Mesothelial cell of epicardium (in vitro differentiated cells): ENCODE measurements at places on chromosomes 16 and 17.

DNA sequence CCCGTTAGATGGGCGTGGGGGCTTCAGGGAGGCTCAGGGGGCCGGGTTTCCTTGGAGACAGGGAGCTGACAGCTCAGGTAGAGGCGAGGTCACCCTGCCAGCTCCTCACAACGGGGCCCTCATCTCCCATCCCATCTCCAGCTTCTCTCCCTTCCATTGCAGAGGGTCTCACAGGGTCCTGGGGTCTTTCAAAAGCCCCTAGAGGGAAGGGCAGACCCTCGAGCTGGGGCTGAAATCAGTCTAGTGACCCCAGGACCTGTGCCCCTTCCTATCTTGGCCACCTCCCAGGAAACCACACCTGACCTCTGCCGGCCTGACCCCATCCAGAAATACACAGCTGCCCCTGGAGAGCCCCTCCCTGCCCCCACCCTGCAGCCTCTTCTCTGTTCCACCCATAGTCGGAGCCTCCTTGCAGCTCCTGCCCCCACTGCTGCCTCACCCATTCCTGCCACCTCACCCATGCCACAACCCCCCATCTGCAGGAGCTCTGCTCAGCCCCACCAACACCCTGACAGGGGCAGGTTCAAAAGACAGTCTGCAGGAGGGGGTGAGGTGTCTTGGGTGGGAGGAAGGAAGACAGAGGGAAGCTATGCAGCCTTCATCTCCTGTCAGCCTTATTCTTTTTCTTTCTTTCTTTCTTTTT, 23.4 kb downstream of the PIK3R5 start:
- H3K36me3 ChIP-seq = no peaks in the 10 kb centered on the region
- H3K27me3 ChIP-seq = peaks cover 71% of the 10 kb centered on the region
- no peaks in the 10 kb centered on the region for H3K4me1 ChIP-seq
- DNase-seq = no peak

- peaks cover 8% of the 10 kb centered on the region for H3K27me3 ChIP-seq
- no peak for DNase-seq
- no peaks in the 10 kb centered on the region for H3K4me1 ChIP-seq
- H3K27ac ChIP-seq = no peak overlapping the region
- H3K36me3 ChIP-seq = no peaks in the 10 kb centered on the region
Observed at GRCh38 chr17:52606590-52606989, 448.1 kb upstream of the CA10 start.

- H3K36me3 ChIP-seq = no peaks in the 10 kb centered on the region
- H3K4me3 ChIP-seq = no peak overlapping the region
- DNase-seq = no peak
- H3K27ac ChIP-seq = no peak overlapping the region
- peaks cover 67% of the 10 kb centered on the region for H3K27me3 ChIP-seq
Observed at GRCh38 chr17:74049967-74050458, 153.5 kb upstream of the RPL38 start.

- no peaks in the 10 kb centered on the region for H3K27me3 ChIP-seq
- H3K4me3 ChIP-seq = peak overlapping the region; percentile 97
- H3K4me1 ChIP-seq = peaks cover 23% of the 10 kb centered on the region
- DNase-seq = no peak
- H3K36me3 ChIP-seq = peaks cover 9% of the 10 kb centered on the region
Observed at GRCh38 chr16:1311738-1312466, 2.5 kb downstream of the UBE2I start.

DNA sequence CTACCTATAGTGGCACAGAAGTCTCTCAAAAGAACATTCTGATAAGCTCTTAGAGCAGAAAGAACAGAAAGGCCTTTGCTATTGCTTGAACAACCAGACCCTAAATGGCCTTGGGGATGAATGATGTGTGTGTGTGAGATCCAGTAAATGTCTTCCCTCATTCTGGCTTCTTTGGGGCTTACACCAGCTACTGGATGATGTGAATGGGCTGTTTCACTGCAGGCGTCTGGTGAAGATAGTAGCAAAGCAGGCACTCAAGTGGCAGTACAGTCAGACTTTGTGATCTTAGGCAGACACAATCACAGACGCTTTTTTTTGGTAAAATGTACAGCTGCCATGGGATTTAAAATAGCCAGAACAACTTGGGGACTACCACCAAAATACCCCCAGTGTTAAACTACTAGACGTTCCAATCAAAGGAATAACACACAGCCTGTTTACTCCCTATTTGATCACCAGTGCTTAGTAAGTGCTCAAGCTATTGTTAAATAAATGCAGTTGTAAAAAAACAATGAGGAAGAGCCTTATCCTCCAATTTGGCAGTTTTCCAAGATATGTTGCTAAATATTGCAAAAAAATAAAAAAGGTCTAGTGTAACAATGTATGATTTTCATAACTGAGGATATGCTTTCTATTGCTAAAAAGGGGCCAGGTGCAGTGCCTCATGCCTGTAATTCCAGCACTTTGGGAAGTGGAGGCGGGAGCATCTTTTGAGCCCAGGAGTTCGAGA, 17.9 kb downstream of the NDUFAB1 start:
- no peak for DNase-seq
- H3K27me3 ChIP-seq = no peaks in the 10 kb centered on the region
- H3K27ac ChIP-seq = no peak overlapping the region
- H3K4me1 ChIP-seq = no peaks in the 10 kb centered on the region

- H3K4me1 ChIP-seq = peaks cover 48% of the 10 kb centered on the region
- no peaks in the 10 kb centered on the region for H3K36me3 ChIP-seq
Observed at GRCh38 chr17:57605675-57606105, 139.4 kb downstream of the CCDC182 start.

DNA sequence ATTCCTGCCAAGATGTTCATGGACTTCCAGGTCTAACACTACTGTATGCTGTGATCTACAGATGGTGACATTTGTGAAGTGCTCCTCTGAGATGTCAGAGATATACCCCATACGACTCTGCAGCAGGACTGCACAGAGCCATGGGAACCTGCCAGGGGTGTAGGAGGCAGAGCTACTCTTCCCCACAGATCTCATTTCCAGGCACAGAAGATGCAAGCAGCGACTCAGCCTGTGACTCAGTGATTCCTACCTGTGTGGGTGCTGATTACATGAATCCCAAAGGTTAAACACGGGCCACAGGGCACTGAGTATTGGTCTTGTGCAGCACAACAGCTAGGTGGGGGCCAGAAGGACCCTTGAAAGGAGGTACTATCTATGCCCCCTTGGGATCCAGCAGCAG, 137.0 kb upstream of the SOX9 start:
- H3K4me3 ChIP-seq = no peak overlapping the region
- H3K4me1 ChIP-seq = peaks cover 8% of the 10 kb centered on the region
- no peaks in the 10 kb centered on the region for H3K27me3 ChIP-seq
- DNase-seq = no peak
- H3K36me3 ChIP-seq = no peaks in the 10 kb centered on the region

DNA sequence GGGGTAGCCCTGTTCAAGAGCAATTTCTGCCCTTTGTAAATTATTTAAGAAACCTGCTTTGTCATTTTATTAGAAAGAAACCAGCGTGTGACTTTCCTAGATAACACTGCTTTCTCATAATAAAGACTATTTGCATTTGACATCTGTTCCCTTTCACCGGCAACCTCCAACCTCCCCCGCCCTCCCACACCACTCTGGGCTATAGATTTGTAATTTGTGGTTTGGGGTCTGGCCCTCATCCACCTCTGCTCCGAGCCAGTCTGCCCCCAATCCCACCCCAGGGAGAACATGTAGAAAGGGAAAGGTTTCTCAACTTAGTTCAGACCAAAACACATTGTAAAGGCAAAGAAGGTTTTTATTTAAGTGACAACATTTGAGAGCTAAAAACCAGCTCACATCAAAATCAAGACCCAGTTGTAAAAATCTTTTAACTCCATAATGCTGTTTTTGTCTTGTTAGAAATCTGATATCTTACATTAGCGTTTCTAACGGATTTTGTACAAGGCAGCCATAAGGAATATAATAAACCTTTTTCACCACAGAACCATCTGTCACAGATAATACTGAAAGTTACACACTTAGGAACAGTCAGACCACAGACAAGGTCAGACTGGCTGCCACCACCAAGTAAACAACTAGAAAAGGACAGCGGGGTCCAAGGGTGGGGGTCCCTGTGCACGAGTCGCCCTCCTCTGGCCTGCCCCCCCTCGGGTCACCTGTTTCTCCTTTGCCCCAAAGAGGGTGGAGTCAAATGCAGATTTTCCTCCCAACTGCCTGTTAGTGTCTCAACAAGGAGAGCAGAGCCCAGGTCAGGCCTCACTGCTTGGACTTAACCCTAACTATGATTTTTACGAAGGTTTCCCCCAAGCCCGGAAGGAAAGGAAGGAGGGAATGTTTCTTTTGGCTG, 6.9 kb downstream of the PIMREG start:
- DNase-seq = no peak
- H3K4me1 ChIP-seq = peaks cover 1% of the 10 kb centered on the region
- H3K36me3 ChIP-seq = peaks cover 5% of the 10 kb centered on the region
- H3K27ac ChIP-seq = no peak overlapping the region
- H3K4me3 ChIP-seq = no peak overlapping the region

GRCh38 chr17:50169881-50170459, 4.2 kb downstream of the SGCA start:
- no peak for DNase-seq
- H3K27me3 ChIP-seq = no peaks in the 10 kb centered on the region
- no peak overlapping the region for H3K27ac ChIP-seq
- no peak overlapping the region for H3K4me3 ChIP-seq

DNA sequence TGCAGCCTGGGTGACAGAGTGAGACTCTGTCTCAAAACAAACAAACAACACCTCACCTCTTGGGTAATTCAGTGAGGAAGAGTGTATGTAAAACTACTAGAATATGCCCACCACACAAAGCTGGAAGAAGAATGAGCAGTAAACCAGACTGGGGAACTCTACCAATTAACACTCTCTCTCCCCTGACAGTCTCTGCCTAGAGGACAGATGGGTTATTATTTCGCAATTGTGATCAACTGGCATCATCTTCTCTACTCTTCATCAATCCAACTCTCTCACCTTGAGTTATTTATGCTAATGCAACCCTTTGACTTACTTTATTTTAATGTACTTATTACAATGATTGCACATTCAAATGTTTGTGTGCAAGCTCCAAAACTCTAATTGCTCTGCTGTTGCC, 205.6 kb downstream of the XYLT1 start:
- H3K4me3 ChIP-seq = no peak overlapping the region
- H3K36me3 ChIP-seq = no peaks in the 10 kb centered on the region
- H3K27ac ChIP-seq = no peak overlapping the region
- no peak for DNase-seq
- no peaks in the 10 kb centered on the region for H3K27me3 ChIP-seq

DNA sequence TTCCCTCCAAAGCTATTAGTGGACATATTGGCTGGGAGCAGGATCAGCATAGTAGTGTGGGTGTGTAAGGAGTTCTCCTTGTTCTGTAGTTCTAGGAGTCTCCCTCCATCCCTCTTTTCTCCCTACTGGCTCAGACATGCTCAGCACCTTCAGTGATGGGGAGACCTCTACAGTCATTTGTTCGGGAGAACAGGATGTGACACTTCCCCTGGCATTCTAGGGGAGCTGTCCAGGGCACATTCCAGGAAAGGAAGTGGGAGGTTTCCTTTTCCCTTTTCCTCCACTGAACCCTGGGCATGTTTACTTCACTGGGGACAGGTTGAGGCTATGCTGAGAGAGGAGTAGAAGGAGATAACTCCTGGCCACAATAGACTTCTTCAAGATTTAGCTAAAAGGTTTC, 86.5 kb downstream of the MYH13 start:
- peaks cover 31% of the 10 kb centered on the region for H3K27me3 ChIP-seq
- peaks cover 4% of the 10 kb centered on the region for H3K4me1 ChIP-seq
- H3K4me3 ChIP-seq = no peak overlapping the region
- H3K36me3 ChIP-seq = peaks cover 2% of the 10 kb centered on the region
- no peak for DNase-seq

- H3K27ac ChIP-seq = no peak overlapping the region
- peaks cover 27% of the 10 kb centered on the region for H3K4me1 ChIP-seq
- no peaks in the 10 kb centered on the region for H3K36me3 ChIP-seq
- H3K4me3 ChIP-seq = no peak overlapping the region
Observed at GRCh38 chr17:69578385-69578936, 164.0 kb downstream of the MAP2K6 start.

DNA sequence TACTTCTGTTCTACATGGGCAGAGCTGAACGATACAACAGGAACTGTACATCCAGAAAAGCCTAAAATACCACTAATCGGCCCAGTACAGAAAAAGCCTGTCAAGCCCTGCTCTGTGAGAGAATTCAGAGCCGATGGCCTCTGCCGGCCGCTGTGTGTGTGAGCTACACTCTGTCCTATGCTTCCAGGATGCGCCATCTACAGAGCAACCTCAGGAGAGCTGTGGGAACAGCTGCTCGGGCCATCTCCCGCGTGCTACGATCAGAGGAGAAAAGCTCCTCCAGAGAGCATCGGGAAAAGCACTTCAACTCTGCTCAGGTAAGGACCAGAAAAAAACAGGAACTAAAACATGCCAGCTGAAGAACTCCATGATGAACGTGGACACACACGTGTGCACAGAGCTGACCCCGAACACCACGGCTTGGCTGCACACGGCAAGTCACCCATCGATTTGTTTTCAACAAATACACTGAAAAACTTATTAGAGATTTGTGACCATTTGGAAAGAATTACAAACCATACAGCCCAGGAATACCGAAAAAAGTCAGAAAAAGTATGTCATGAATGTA, 115.9 kb downstream of the ANKRD11 start:
- H3K27ac ChIP-seq = peak overlapping the region; percentile 85
- H3K36me3 ChIP-seq = peaks cover 9% of the 10 kb centered on the region
- DNase-seq = no peak
- no peak overlapping the region for H3K4me3 ChIP-seq
- peaks cover 17% of the 10 kb centered on the region for H3K4me1 ChIP-seq

- H3K4me1 ChIP-seq = peaks cover 46% of the 10 kb centered on the region
- peaks cover 9% of the 10 kb centered on the region for H3K36me3 ChIP-seq
- peak overlapping the region; percentile 45 for H3K27ac ChIP-seq
Observed at GRCh38 chr16:56742030-56742984, 12.4 kb downstream of the NUP93 start.

- H3K27ac ChIP-seq = peak overlapping the region; percentile 72
- no peak overlapping the region for H3K4me3 ChIP-seq
- H3K27me3 ChIP-seq = no peaks in the 10 kb centered on the region
Observed at GRCh38 chr17:76697702-76698465, 12.9 kb downstream of the MXRA7 start.

- H3K36me3 ChIP-seq = no peaks in the 10 kb centered on the region
- DNase-seq = no peak
- H3K4me1 ChIP-seq = no peaks in the 10 kb centered on the region
- no peak overlapping the region for H3K4me3 ChIP-seq
- no peaks in the 10 kb centered on the region for H3K27me3 ChIP-seq
Observed at GRCh38 chr16:57358086-57358420, 530 bp upstream of the CCL22 start.

DNA sequence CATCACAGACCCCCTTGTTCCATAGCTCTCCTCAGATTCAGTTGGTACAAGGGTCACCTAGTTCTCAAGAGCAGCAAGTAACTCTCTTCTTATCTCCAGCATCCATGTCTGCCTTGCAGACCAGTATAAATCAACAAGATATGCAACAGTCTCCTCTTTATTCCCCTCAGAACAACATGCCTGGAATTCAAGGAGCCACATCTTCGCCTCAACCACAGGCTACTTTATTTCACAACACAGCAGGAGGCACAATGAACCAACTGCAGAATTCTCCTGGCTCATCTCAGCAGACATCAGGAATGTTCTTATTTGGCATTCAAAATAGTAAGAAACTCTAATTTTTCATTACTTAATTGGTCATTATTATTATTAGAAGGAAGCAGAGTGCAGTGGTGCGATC, 32.4 kb downstream of the NQO1 start:
- H3K4me3 ChIP-seq = no peak overlapping the region
- H3K4me1 ChIP-seq = peaks cover 2% of the 10 kb centered on the region
- H3K27ac ChIP-seq = no peak overlapping the region
- no peaks in the 10 kb centered on the region for H3K27me3 ChIP-seq
- DNase-seq = no peak
- H3K36me3 ChIP-seq = peaks cover 40% of the 10 kb centered on the region

- H3K36me3 ChIP-seq = peaks cover 7% of the 10 kb centered on the region
- peaks cover 3% of the 10 kb centered on the region for H3K4me1 ChIP-seq
- no peak overlapping the region for H3K27ac ChIP-seq
Observed at GRCh38 chr16:68700120-68700519, 37.0 kb upstream of the CDH1 start.
